ENCODE measurements at places on chromosomes 6 and 20.

DNA sequence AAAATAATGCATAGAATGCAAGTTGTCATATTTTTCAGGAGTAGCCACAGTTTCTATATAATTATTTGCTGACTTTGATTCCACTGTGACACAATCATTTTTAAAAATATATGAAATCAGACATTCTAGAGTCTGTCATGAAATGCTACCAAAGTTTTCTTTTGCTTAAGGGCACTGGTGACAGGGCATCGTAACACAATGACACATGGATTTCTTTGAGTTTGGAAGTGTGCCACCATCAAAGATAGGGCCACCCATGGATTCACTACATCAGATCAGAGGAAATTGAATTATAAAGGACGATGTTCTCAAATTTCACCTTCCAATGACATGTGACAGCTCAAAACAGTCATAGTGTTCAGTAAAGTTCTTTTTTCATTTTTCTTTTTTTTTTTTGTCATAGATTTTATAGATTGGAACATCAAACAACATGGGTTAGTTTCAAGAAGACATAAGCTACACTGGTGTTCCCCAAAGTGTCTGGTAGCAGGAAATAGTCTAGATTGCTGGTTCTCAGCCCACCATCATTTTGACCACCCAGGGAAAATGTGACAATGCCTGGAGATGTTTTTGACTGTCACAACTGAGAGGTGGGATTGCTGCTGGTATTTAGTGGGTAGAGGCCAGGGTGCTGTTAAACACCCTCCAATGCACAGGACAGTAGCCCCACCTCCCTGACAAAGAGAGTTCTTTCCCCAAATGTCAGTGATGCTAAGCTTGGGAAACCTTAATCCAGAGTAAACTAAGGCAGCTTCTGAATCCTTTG lies 123.8 kb upstream of the DOK5 start:
- no peak for DNase-seq

DNA sequence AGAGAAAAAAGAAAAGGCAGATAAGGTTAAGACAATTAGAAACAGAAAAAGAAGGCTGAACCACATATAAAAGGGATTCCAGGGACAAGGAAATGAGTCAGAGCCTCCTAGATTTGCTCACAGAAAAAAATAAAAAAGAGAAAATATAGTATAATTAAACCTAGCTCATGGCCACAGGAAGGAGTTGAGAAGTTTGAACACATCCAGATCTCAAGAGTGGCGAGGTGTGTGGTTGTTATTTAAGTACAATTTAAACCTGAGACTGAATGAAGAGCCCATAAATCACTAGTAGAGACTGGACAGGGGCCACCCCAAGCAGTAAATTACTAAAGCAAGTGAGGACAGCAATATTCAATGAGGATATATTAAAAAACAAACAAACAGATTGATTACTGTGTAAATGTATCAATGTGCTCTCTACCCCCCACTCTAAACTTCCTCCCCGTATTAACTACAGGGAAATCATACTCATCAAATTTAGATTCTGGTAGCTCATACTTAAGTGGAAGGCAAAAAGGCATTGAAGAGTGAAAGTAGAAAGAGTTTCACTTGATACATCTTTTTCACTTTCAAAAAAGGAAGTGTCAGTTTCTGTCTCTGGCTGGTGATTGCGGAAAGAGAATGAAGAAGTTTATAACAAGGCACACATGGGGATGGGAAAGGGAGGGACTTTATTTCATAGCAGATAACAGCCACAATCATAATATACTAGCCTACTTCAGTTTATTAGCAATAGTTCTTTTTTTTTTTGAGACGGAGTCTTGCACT lies 49.3 kb upstream of the SCAF8 start:
- DNase-seq: no peak

- no peak for DNase-seq
Observed at GRCh38 chr20:36929290-36929689, 22.2 kb downstream of the SAMHD1 start.

GRCh38 chr6:43648248-43648647 lies 3.4 kb downstream of the RSPH9 start:
- no peak for DNase-seq

DNA sequence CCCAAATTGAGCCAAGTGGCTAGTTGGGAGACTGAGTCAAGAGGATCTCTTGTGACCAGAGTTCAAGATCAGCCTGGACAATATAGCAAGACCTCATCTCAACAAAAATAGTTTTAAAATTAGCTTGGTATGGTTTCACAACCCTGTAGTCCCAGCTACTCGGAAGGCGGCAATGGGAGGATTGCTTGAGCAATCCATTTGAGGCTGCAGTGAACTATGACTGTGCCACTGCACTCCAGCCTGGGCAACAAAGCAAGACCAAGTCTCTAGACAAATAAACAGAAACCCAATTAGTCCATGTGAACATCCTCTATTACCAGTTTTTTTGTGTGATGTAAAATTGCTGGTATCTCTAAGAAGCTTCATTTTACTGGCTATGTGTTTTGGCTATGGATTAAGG lies 106.2 kb downstream of the TULP4 start:
- no peak for DNase-seq

GRCh38 chr6:44634321-44634720 lies 246.8 kb downstream of the CDC5L start:
- DNase-seq: no peak

DNA sequence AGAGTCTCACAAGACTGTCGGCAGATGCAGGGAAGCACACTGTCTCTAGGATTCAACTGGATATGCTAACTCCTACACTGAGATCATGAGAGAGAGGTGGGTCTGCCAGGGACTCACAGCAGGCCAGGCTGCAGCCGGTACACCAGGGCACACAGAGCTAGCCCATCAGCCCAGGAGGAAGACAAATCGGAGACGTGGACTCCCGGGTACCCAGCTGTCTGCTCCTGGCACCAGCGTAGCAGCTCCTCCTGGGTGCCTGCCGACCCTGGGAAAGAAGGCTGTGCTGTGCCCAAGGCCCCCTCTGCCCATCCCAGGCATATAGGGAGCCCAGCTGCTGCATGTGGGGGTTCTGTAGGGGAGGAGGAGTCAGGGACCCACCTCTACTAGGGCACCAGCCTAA lies 7.0 kb downstream of the MICAL1 start:
- no peak for DNase-seq

GRCh38 chr6:79427721-79428120 lies 109.5 kb downstream of the LCA5 start:
- DNase-seq: no peak

DNA sequence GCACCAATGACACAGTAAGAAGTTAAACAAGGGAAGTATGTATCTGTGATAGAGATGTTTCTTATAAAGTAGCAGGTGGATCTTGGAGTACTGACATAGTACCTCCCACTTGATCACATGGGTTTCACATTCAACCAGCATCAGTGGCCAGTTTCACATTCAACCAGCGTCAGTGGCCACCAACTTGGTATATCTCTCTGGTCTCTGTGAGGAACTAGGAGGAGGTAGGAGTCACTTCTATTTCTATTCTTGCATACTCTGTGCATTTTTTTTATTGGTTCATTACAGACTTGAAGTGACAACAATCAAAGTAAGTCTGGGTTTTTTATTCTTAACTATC lies 200.3 kb upstream of the SIM1 start:
- DNase-seq: no peak

DNA sequence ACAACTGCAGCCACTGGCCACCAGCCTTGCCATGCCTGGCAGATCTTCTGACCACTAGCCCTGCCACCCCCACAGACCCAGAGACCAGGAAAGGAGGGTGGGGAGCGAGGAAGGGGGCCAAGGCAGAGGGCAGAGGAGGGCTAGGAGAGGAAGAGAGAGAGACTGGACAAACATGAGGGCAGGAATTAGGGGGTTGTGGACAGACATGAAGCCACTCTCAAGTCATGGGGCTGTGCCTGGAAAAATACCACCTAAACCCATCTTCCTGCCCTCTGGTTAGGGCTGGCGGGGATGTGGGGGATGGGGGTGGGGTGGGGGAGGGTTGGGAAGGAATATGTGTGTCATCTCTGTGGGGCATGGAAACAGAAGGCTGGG lies 1.4 kb upstream of the SLC29A1 start:
- DNase-seq: no peak

DNA sequence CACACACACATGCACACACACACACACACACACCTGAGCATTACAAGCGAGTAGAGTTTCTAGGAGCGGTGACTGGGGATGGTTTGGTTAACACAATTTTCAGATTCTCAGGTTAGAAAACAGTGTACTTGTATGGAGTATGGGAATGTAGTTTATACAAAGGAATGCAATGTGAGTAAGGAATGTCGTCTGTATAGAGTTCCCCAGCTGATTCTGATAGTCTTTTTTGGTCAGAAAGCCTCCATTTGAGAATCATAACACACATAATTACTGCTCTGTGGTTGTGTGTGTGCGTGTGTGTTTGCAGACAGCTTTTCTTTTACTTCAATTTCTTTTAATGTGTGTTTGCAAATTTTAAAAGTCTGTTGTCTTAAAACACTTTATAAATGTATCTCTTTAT lies 93.2 kb downstream of the MYO6 start:
- DNase-seq: no peak

- peak; percentile 63 for DNase-seq
Observed at GRCh38 chr20:59207742-59208357, 44.2 kb downstream of the ZNF831 start.

DNA sequence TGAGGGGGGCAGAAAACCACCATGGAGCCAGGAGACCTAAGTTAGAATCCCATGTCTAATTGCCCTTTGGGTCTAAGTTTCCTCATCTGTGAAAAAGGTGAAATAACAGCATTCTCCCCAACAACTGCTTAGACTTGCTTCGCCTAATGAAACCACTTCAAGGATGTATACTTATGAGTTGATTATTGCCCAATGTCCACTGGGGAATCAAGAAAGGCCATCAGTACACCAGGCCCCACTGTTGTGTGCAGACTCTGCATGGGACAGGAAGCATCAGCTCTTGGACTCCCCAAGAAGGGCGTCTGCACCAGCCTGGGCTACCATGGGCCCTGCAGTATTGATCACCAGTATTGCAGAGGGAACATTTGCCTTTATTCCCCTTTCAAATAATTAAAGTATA lies 189.6 kb downstream of the MAFB start:
- no peak for DNase-seq

DNA sequence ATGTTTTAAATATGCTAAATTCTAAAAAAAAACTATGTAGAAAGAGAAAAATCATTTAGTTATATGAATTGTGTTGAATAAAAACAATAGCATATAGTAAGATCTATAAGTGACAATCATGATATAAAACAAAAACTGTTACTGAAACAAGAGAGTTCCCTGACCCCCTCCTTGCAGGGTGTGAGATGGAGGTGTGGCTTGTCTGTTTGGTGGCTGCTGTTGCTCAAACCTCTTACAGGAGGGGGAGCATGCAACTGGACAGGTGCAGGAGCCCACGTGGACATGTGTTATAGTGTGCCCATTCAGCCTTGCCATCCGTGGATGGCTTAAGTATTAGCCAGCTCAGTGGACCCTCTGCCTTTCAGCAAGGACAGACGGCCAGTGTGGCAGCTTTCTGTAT lies 206.7 kb downstream of the MOXD1 start:
- no peak for DNase-seq

GRCh38 chr6:97392735-97393134 lies 109.7 kb upstream of the MMS22L start:
- no peak for DNase-seq

DNA sequence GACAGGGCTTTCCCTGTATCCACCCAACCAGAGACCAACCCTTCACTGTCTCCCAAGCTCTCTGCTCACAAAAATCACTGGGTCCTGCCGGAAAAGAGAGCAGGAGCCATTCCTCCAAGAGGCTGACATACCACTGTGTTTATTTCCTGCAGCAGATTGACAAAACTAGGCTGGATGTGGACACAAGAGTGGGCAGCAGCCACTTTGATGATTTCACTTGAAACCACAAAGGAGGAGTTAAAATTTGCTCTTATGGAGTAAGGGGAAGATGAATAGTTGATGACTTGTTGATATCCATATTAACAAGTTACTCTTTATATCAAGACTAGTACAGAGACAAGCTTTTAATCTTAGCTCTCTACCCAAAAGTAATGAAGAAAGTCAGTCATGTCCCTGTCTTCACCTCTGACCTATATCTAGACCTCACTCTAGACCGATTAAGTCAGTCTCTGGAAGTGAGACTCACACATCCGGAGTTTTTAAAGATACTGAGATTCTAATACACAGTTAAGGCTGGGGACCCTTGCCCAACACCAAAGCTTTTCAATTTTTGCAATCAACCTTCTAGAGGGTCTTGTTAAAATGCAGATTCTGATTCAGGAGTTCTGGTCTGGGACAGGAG lies 73.8 kb downstream of the SCML4 start:
- DNase-seq: no peak

- DNase-seq: no peak
Observed at GRCh38 chr20:32067234-32067821, 15.3 kb downstream of the HCK start.

DNA sequence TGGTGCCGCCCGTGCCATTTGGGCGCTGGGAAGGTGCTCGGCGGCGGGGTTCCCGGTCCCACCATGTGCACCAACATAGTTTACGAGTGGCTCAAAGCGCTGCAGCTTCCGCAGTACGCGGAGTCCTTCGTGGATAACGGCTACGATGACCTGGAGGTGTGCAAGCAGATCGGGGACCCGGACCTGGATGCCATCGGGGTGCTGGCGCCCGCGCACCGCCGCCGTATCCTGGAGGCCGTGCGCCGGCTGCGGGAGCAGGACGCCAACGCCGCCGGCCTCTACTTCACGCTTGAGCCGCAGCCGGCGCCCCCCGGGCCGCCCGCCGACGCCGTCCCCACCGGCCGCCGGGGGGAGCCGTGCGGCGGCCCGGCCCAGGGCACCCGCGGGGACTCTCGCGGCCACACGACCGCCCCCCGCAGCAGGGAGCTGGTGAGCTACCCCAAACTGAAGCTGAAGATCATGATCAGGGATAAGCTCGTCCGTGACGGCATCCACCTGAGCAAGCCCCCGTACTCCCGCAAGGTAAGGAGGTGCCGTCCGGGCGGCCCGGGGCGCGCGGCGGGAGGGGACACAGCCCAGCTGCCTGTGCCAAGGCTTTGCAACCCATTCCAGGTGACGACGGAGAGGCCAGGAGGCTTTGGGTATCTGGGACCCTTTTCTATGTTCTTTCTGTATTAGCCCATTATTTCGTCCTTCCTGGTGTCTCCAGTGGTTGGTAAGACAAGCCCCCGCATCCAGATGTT lies 547 bp downstream of the SAMD5 start:
- DNase-seq: no peak

Measured in stimulated activated CD8-positive, alpha-beta memory T cell treated with anti-CD3 and anti-CD28 coated beads, Interleukin-4, amount 100 ng/mL, for 4 hours (primary cell).